ENCODE measurements at places on chromosomes 3 and 15.

GRCh38 chr3:146052056-146052790 lies 108.8 kb downstream of the PLOD2 start:
- DNase-seq = no peak

GRCh38 chr3:99286266-99286845 lies 352.0 kb upstream of the COL8A1 start:
- DNase-seq = no peak

DNA sequence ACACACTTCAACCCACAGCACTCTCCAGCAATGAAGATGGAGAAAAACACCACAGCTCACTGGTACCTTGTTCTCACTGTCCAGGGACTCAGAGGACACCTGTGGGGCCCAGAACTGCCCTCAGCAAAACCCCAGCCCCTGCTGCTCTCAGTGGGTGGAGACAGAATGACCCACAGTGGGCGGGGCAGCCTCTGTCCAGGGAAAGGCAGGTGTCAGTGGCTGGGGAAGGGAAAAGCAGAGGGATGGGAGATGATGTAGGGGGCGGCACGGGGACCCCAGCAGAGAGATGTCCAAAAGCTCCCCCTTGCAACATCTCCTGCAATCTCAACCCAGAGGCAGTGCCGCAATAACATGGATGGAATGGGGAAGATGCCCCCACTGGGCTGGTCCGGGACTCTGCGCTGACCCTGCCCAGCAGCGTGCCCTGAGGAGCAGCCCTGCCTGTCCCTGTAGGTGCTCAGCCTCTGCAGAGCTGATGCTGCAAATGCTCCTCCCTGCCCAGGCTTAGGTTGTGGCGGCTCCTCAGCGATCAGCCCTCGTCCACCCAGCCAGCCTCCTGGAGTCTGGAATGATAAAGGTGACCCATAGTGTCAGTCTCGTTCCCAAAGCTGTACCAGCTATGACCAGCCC lies 193.9 kb downstream of the XXYLT1 start:
- DNase-seq = no peak

GRCh38 chr3:41184394-41184793 lies 14.9 kb upstream of the CTNNB1 start:
- no peak for DNase-seq

- DNase-seq = peak; percentile 63
Observed at GRCh38 chr3:176939022-176939817, 258.1 kb downstream of the TBL1XR1 start.

DNA sequence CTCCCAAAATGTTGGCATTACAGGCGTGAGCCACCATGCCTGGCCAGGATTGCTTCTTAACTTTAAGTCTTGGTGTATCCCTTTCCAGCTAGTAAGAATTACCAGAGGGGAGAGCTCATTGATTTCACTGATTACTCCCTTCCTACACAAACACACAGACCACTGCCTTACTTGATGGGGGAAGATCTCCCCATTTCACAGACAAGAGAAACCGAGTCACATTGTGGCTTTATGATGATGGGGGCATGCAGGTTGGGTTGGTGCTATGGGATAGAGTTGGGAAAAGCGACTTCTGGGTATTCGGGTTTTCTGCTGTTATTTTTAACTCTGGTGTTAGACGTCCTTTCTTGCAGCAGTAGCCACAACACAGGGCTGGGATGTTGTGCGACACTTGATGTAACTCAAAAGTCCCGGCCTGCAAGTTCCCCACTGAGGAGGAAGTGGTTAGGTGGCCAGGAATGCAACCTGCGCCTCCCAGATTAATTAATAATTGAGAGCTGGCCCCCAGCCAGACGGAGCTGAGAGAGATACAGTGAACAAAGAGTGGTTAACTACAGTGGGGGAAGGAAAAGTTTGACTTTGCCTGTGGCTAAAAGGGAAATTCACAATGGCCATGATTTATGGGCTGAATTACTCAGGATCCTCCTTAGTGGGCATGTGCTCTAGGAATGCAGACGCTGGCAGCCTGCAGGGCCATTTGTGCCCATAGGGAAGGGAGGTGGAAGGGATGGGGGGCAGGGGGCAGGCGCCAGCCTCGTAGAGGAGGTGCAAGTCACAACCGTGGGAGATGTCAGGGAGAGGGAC lies 63.6 kb downstream of the SMAD6 start:
- no peak for DNase-seq

DNA sequence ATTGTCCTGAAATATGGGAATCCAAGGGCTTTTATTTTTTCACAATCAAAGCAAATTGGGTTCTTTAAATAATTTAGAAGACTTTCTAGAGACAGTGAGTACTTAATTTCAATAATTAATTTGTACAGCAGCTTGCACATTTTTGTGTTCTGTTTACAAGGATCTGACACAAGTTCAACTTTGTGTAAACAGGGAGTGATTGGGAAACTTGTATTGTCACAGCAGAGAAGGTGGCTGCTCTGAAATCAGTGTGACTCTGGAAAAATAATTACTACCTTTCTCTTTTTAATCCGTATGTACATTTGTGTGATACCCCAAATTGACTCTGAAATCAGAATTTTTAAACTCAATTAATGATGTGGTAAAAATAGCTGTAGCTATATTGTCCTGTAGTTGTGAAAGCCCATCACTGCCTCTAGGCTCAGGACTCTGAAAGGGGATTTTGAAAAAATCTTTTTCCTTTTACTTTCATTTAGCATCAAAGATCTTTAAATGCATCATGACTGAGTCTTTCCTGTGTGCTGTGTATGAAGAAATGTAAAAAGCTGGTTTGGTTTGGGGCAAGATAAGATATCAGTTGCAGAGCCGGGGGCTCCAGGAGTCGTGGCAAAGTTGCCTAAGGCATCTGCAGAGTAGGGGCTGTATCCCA lies 45.1 kb downstream of the MFSD1 start:
- no peak for DNase-seq

- peak; percentile 29 for DNase-seq
Observed at GRCh38 chr15:46365572-46365971, 730.7 kb downstream of the SQOR start.

DNA sequence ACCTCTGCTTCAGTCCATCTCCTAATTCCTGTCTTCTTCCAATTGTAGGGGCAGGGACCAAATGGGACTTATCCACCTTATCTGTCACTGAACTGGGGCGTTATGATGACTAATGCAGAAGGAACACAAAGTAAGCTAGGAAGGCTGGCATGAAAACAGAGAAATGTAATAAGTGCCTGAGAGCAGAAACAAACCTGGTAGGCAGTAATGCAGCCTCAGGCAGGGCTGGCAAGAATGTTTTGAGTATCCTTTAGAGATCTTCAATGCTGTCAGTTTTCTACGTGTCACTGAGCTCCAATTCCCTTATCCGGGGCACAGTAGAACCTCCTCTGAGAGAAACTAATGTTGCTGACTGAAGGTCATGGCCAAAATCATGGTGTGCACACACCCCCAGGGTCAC lies 246.2 kb upstream of the TBL1XR1 start:
- no peak for DNase-seq

DNA sequence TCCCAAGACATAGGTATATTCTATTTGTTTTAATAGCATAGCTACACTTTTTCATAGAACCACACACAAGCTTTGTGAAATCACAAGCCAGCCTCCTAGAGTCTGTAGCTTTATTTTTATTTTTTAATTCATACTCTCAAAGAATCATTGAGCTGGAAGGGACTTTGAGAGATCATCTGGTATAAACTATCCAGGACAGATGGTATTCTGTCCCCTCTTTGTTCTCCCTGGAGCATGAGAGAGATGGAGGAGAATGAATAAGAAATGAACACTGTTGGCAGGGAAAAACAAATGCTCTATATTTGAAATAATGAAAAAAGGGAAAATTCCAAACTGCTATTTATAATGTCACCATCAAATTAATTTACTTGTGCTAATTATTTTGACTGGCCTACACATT lies 338.7 kb upstream of the IL12A start:
- DNase-seq = no peak

DNA sequence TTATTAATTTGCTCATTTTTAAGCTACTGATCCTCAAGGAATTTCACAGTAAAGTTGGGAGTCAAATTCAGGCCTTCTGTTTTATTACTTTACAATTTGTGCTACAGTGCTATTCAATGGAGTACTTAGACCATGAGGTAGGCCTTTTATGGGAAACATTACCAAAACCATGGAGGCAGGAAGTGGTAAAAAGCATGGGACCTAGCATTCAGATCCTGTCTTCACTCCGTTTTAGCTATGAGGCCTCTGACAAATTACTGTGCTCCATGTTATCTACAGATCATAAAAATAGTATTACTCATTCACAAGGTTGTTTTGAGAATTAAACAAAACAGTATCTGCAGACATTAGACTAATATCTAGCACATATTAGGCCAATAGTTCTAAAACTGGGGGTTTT lies 140.6 kb upstream of the SLITRK3 start:
- no peak for DNase-seq

DNA sequence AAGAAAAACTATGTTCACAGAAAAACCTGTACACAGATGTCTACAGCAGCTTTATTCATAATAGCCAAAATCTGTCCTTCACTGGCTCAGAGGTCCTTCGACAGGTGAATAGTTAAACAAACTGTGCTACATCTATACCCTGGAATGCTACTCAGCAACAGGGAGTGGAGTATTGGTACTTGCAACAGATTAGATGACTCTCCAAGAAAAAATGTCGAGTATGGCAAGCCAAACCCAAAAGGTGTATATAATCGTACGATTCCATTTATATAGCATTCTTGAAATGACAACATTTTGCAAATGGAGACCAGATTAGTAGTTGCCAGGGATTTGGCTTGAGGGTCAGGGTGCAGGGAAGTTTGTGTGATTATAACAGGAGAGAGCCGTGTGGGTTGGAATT lies 22.4 kb upstream of the RGMA start:
- DNase-seq = no peak

- no peak for DNase-seq
Observed at GRCh38 chr3:58079773-58080172, 71.6 kb downstream of the FLNB start.

- peak; percentile 50 for DNase-seq
Observed at GRCh38 chr15:85793641-85794597, 806 bp downstream of the KLHL25 start.

DNA sequence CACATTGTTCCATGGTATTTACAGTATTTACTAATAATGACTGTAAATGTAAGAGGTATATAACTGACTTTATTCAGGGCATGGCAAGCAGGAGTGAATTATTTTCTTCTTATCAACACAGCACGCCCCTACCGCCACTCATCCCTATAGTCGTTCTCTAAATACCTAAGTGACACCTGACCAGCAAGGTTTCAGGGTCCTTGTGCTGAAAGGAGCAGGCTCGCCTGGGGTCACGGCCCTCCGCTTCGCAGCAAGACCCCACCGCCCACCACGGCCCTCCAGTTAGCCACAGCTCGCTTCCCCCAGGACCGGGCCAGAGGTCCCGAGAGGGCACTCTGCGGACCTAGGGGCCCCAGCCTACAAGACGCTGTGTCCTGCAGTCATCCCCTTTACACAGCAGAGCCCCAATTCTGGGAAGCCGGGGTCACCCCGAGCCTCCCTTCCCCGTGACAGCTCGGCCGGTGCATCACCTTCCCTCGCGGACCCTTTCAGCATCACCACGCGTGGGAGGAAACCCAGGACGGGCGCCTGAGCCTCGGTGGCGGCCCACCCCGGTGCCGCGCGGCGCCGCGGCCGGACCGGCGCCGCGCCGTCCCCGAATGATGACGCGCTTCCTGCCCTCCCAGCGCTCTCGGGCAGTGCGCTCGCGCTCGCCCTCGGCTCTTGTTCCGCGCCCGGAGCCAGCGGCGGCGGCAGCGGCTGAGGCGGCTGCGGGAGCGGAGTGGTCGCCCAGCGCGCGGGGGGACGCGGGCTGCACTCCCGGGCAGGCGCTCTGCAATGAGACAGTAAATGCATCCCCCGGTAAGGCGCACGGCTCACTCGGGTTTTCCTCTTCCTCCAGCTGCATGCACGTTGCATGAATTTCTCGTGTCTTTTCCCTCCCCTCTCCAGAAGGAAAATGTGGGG lies 225.1 kb upstream of the C2CD4B start:
- DNase-seq = peak; percentile 89

DNA sequence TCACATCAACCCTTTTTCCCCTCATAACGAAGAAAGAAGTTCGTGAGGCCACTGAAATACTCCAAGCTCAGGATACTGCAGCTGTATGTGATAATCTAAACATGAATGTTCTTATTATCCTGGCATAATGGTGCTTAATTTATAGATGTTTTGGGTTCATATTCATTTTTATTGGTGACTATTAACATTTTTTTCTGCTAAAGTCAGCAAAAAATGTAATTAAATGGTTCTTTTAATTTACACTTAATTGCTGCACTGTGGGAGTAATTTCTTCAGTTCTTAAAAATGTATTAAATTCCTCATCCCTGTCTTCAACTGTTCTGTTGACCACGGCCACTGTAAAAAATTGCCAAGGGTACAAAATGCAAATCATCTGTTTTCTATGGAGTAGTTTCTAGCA lies 95.6 kb downstream of the CDIN1 start:
- no peak for DNase-seq

- no peak for DNase-seq
Observed at GRCh38 chr3:193656878-193657282, 63.9 kb downstream of the OPA1 start.

DNA sequence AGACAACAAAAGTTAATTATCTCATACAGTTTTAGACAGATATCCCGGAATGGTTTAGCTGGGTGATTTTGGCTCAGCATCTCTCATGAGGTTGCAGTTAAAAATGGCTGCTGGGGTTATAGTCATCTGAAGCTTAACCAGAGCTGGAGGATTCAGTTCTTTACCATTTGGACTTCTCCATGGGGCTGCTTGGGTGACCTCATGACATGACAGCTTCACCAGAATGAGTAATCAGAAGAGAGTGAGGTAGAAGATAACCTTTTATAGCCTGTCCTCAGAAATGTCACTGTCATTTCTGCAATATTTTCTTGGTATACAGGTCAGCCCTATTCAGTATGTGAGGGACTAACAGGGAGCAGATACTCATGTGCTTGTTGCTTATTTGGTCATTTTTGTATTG lies 30.9 kb downstream of the TFG start:
- no peak for DNase-seq

DNA sequence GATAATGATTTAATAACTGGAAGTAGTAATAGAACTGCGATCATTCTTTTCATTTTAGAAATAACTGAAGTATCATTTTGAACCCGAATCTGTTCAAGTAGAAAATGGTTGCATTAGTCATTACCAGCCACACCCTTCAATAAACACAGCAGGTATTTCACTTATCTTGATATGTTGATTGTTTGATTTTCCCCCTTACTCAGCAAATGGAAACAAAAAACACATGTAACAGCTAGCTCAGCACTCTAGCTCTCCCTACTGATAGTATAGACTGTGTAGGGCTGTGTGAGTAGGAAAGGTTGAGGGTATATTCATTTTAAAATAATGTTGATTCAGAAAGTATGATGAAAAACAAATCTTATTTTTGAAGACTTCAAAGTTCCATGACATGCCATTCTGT lies 1.1 kb upstream of the GPR149 start:
- no peak for DNase-seq

DNA sequence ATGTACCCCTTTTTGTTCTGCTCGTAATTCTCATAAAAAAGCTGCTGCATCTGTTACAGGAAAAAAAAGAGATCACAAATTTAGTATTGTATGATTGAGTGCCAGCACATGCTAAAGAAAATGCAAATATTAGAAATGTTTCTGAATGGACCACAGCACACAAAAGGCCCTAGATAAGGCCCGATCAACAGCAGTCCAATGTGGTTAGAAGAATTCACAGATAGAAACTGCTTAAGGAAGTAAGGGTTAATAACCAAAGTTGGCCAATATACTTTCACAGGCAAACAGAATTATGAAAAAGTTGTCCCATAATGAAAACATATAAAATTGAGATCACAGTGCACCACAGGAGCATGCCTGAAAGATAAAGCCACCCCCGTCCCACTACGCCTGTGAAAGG lies 72.9 kb downstream of the CHSY1 start:
- DNase-seq = no peak
